ENCODE measurements at places on chromosomes 6 and 20. TPM values are rescaled to one million over a fixed set of nuclear protein-coding genes. Genes with fewer than 3 reads are reported as not detected.

Gene FAM209B
- not detected for total RNA-seq

Gene KHDC1
- 2.9 TPM for total RNA-seq

Gene EDN3
- total RNA-seq, result not detected

Gene TCF21
- total RNA-seq, result not detected

Gene NR2E1
- total RNA-seq, result not detected

Gene NANP
- 8.9 TPM for total RNA-seq

Gene PPIL4
- 59.0 TPM for total RNA-seq

Gene C6orf132
- 16.3 TPM for total RNA-seq

Gene RIPOR2
- 1.0 TPM for total RNA-seq

DNA sequence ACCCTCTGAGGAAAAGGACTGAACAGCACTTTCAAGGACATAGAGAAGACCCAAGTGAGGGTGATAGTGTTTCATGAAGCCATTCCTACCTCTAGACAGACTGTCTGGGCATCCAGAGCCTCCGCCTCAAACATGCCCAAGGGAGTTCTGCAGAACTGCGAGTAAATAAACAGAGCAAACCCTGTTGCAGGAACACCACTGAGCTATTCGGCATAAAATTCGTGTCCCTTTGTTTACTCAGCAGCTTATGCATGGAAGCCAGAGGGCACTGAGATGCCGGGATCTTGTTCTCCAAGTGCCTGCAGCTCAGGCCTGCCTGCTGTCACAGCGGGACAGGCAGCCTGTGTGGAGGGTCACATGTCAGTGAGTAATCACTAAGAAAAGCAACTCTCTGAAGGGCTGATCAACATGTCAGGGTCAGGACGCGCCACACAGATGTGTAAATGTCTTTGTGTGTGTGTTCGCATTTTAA lies 164.9 kb upstream of the HEY2 start:
- DNase-seq, result peak; percentile 85

DNA sequence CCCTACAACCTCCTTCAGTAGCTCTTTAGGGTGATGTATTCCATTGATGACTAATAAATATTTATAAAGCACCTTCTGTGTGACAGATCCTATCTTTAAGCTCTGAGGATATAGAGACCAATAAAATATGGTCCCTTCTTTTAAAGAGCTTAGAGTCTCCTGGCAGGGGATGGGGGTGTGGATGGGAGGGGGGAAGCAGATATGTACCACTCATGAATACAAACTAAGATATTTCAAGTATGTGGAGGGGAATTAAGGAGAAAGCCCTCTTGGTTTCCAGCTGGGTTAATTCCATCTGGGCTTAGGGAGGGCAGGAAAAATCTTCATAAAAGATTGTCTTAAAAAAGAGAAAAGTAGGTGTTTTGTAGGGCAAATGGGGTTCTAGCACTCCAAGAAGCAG lies 21.6 kb upstream of the FBXO9 start:
- DNase-seq, result peak; percentile 50

- no peak for DNase-seq
Observed at GRCh38 chr20:46316984-46317684, 8.8 kb upstream of the CDH22 start.

DNA sequence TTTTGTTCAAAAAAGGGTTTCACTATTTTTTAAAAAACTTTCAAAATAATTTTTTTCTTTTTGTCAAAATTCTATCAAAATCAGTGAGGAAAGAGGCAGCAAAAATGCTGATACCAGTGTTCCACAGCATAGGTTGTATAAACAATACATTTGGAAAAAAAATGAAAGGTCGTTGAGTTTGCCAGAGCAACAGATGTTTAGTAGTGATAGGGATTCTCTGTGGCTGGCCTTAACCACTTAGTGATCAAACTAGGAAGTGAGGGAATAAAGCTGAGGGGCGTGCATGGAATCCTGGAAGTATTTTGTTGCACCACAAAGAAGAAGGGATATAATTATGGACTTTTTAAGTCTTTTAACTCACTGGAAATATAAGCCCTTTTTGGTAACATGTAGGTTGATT lies 555.3 kb upstream of the CHD6 start:
- DNase-seq, result no peak

- no peak for DNase-seq
Observed at GRCh38 chr6:99940582-99940981, 53.4 kb downstream of the MCHR2 start.

- no peak for DNase-seq
Observed at GRCh38 chr6:43284991-43285781, 12.9 kb upstream of the SLC22A7 start.

DNA sequence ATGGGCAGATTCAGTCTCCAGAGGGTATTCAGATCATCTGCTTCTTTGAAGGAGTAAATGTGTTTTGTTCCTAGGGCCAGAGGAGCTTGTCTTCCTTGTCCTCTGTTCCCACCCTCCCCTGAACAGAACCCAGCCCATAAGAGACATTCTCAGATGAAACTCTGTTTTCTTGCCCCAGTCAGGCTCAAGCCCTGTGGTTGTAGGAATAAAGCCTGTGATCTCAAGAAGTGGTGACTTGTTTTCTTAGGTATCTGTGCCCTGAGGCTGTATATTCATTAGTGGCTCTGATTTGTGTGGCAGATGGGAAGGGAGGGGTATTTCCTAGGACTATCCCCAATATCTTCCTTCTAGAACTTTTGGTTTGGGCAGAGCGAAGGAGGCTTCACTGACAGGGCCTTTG lies 27.9 kb downstream of the GSS start:
- DNase-seq, result peak; percentile 77

- DNase-seq, result no peak
Observed at GRCh38 chr6:152170313-152170701, 362.8 kb downstream of the ESR1 start.

DNA sequence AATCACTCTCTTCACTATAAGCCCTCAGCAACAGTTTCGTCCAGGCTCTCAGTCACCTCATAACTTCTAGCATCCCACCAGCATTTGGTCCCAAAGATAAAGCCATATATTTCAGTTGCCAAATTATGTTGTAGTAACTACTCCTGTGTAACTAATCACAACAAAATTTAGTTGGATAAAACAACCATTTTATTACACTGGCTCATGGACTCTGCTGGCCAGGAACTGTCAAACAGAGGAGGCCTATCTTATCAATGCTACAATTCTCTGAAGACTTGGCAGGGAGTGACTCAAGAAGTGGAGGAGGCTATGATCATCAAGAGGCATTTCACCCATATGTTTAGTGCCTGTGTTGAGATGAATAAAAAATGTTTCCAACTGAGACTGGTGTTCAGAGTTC lies 1082.3 kb upstream of the GJE1 start:
- no peak for DNase-seq

- no peak for DNase-seq
Observed at GRCh38 chr20:1904135-1904534, 8.9 kb downstream of the SIRPA start.

DNA sequence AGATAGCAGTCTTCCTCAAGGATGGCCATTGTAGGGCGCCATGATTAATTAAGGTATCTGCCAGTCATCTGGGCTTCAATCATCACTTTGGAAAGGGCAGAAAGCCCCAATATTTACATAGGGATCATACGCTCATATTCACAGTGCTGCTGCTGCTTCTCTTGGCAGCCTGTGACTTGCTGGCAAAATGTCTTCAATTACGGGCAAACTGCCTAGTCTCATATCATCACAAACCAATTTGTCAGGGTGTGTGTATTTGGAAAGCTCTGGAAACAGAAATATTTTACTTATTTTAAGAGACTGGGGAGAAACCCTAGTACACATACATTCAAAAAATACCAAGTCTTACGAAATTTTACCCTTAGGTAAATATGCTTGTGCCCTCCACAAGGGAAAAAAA lies 77.6 kb downstream of the SAMD5 start:
- DNase-seq, result no peak

GRCh38 chr20:57410924-57411323 lies 19.7 kb downstream of the RBM38 start:
- no peak for DNase-seq

GRCh38 chr6:68211242-68211795 lies 423.8 kb upstream of the ADGRB3 start:
- DNase-seq, result no peak

Measured in renal cortical epithelial cell (primary cell).